ENCODE measurements at places on chromosomes 7 and 10. TPM values are rescaled to one million over a fixed set of nuclear protein-coding genes. Genes with fewer than 3 reads are reported as not detected.

GRCh38 chr7:11166051-11166450 is 192.4 kb downstream of the PHF14 start:
- H3K27me3 ChIP-seq = no peaks in the 10 kb centered on the region
- no peak overlapping the region for H3K4me3 ChIP-seq
- no peaks in the 10 kb centered on the region for H3K36me3 ChIP-seq

- no peak for DNase-seq
- H3K4me3 ChIP-seq = no peak overlapping the region
- peaks cover 34% of the 10 kb centered on the region for H3K36me3 ChIP-seq
- H3K27me3 ChIP-seq = no peaks in the 10 kb centered on the region
These were observed 8.1 kb downstream of the TRIM8 start for GRCh38 chr10:102652170-102652916.

DNA sequence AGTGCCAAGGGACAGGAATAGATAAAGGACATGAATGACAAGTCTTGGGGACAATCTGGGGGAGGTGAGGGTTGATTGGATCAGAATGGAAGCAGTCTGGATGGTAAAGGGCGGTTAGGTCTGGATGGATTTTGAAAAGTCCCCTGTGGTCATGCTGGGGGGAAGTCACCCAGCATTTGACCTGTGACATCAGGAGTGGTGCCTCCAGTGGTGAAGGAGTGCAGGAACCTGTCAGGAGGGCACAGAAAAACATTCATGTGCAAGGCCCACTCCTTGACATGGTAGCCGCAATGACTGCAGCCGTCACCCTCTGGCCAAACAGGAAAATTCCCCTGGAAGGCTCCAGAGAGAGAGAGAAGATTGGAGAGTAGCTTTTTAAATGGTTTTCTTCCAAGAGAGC is 304.8 kb downstream of the GFRA1 start:
- H3K4me1 ChIP-seq = no peaks in the 10 kb centered on the region

DNA sequence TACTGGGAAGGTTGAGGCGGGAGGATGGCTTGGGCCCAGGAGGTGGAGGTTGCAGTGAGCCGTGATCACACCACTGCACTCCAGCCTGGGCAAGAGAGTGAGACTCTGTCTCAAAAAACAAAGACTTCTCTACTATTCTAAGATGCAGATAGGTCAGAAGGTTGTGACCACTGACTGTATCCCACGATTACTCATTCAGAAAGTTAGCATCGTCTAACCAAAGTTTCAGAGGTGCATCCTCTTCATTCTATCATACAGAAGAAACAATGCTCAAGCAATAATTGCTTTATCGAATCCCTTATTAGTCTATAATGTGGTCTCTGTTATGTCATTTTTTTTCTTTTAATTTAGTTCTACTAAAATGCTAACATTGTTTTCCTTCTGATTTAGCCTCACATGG is 348.7 kb upstream of the LRGUK start:
- no peak overlapping the region for H3K27ac ChIP-seq
- no peaks in the 10 kb centered on the region for H3K36me3 ChIP-seq
- no peaks in the 10 kb centered on the region for H3K27me3 ChIP-seq
- no peak overlapping the region for H3K4me3 ChIP-seq

DNA sequence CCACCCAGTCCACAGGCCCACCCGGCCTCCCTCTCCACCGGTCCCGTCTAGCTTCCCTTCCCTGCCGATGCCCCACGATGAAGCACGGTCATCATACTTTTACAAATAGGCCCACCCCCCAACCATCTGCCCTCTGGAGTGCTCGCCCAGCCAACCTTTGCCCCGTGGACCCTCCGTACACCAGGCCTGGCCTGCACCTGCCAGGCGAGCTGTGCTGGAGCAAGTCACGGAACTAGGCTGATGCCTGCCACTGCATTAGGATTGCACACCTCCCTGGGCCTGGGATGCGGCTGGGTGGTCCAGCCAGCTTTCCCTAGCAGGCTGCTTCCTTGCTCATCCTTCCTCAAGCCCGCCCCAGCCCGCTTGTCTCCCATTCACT is 44.7 kb downstream of the PPIF start:
- no peaks in the 10 kb centered on the region for H3K27me3 ChIP-seq
- DNase-seq = no peak
- H3K4me3 ChIP-seq = no peak overlapping the region
- no peaks in the 10 kb centered on the region for H3K36me3 ChIP-seq

GRCh38 chr10:2392145-2392812 is 655.0 kb upstream of the ADARB2 start:
- H3K4me1 ChIP-seq = no peaks in the 10 kb centered on the region
- no peak overlapping the region for H3K4me3 ChIP-seq
- H3K36me3 ChIP-seq = no peaks in the 10 kb centered on the region
- H3K27ac ChIP-seq = no peak overlapping the region

- H3K27me3 ChIP-seq = no peaks in the 10 kb centered on the region
- no peaks in the 10 kb centered on the region for H3K36me3 ChIP-seq
- DNase-seq = no peak
- H3K4me1 ChIP-seq = no peaks in the 10 kb centered on the region
- H3K4me3 ChIP-seq = no peak overlapping the region
These were observed 40.0 kb upstream of the BAMBI start for GRCh38 chr10:28637346-28637745.

DNA sequence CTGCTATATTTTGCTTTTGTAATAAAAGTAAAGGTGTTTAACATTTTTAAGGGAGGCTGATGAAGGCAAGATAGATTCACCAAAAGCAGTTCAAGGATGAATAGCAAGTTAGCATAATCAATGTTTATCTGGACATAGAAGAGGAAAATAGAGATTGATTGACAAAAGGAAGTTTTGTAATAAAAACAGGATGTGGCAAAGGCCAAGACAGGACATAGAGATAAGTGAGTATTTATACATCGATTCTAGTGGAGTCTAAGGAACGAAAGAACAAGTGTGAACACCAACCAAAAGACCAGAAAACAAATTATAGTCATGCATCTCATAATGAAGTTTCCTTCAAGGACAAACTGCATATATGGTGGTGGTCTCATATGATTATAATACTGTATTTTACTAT is 123.8 kb downstream of the CCDC71L start:
- DNase-seq = no peak
- H3K27me3 ChIP-seq = no peaks in the 10 kb centered on the region
- no peak overlapping the region for H3K4me3 ChIP-seq
- no peaks in the 10 kb centered on the region for H3K36me3 ChIP-seq
- H3K4me1 ChIP-seq = peaks cover 11% of the 10 kb centered on the region

DNA sequence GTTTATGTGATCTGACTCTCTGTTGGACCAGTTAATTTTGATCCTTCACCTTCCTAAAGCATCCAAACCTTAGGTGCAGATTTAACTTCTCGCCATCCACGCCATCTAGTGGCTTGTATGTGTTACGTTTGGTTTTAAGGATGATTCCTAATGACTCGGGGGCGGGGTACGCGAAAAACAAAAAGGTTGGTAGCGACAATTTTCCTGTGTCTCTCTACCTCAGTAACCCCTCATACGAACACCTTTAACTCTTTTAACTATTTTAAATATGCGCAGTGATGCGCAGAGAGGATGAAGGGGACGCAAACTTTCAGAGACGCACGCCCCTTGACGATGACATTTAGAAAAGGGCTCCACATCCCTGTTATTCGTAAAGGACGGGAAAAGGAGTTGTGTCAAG is 714 bp upstream of the KCND2 start:
- no peaks in the 10 kb centered on the region for H3K27me3 ChIP-seq
- H3K4me1 ChIP-seq = no peaks in the 10 kb centered on the region
- H3K4me3 ChIP-seq = peak overlapping the region; percentile 65
- no peak for DNase-seq
- peak overlapping the region; percentile 60 for H3K27ac ChIP-seq
- no peaks in the 10 kb centered on the region for H3K36me3 ChIP-seq

GRCh38 chr10:112083472-112083871 is 100.1 kb downstream of the GPAM start:
- no peak overlapping the region for H3K4me3 ChIP-seq
- H3K27me3 ChIP-seq = no peaks in the 10 kb centered on the region
- no peak overlapping the region for H3K27ac ChIP-seq
- no peak for DNase-seq
- no peaks in the 10 kb centered on the region for H3K36me3 ChIP-seq
- peaks cover 22% of the 10 kb centered on the region for H3K4me1 ChIP-seq

- H3K4me1 ChIP-seq = peaks cover 48% of the 10 kb centered on the region
- no peak overlapping the region for H3K27ac ChIP-seq
- peak overlapping the region; percentile 30 for H3K4me3 ChIP-seq
- no peaks in the 10 kb centered on the region for H3K27me3 ChIP-seq
- no peak for DNase-seq
These were observed 11.4 kb downstream of the ATG9B start for GRCh38 chr7:151012911-151013347.

DNA sequence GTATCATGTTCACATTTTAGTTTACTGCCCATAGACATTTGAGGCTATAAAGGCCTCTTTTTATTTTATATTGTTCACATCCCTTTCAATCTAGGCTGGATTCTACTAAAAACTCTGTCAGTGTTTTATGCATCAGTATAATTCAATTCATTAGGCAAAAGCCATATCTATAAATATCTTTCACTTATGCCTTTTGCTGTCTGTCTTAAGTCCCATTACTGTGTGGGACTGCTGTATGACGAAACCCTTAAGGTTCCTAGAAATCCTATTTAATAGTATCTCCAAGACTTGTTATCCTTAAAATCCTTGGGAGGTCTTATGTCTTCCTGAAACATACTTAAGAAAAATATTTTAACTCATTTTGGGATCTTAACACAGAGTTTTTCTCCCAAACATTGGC is 139.2 kb downstream of the HGF start:
- H3K27me3 ChIP-seq = no peaks in the 10 kb centered on the region
- H3K4me1 ChIP-seq = no peaks in the 10 kb centered on the region
- no peak overlapping the region for H3K4me3 ChIP-seq
- no peak for DNase-seq
- no peak overlapping the region for H3K27ac ChIP-seq

The ANKRD2 gene
- not detected for total RNA-seq

The CACNA2D1 gene
- 16.9 TPM for total RNA-seq

The LEP gene
- 7.4 TPM for total RNA-seq
